ENCODE measurements at places on chromosomes 11 and 22.

- no peak for DNase-seq
Observed at GRCh38 chr11:27304514-27304913, 58.5 kb downstream of the CCDC34 start.

- DNase-seq: no peak
Observed at GRCh38 chr11:129613071-129613470, 202.6 kb upstream of the TMEM45B start.

DNA sequence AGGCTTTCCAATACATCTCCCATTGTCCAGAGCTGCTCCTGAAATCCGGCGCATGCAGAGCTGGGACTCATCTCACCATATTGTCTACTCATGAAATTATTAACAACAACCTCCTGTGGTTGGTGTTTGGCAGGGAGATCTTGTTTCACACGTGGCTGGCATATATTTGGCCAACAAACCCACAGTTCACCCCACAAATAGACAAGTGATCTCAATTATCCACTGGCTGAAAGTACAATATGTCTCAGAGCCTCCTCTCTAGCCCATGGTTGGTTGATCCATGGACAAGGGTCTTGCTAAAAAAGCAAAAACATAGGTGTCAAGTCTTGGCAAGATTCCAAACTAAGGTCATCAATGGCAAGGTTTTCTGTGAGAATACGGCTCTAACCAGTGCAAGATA is 386.9 kb downstream of the ETS1 start:
- DNase-seq: no peak

DNA sequence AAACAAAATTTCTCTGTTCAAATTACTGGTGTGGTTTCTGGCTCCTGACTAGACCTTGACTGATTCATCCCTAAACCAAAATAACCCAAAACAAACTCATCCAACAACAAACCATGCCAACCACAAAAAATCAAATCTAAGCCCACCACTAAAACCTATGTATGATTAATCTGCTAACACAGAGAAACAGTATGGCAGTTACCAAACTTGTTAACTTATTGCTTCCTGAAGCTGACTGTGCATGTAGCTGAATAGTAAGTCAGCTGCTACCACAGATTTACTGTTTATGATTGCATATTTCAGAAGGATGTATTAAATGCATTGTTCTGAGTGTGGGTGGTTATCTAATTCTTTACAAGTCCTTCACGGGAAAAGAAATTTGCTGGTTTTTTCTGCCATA is 231.1 kb downstream of the SWAP70 start:
- no peak for DNase-seq
